ENCODE measurements at places on chromosomes 3 and 15.

GRCh38 chr15:78991476-78991875 lies 46.6 kb upstream of the CTSH start:
- no peak for DNase-seq

- no peak for DNase-seq
Measured at GRCh38 chr3:49535971-49536874, 18.1 kb upstream of the BSN start.

GRCh38 chr15:68933001-68933400 lies 2.7 kb downstream of the SPESP1 start:
- no peak for DNase-seq

DNA sequence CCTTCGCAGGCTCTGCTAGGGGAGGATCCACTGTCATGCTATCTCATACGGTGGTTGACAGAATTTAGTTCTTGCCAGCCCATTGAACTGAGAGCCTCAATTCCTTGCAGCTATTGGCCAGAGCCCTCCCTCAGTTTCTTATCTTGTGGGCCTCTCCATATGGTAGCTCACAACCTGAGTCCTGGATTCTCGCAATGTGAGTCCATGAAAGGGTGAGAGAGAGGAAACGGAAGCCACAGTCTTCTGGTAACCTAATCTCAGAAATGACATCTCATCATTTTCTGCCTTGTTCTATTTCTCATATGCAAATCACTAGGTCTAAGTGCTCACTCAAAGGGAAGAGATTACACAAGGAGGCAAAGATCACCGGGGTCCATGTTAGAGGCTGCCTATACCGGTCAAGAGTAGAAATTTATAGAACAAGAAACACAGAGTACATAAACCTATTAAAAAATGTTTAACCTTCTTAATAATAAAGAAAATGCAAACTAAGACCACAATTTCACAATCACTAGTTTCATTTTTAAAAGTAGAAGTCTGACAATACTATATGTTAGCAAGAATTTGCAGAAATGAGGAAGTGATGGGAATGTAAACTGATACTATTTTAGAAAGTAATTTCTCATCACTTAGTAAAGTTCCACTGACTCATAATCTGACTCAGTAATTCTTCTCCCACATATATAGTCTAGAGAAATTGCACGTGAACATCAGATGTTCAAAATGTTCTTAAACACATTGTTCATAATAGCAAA lies 378.4 kb upstream of the AGTR1 start:
- peak; percentile 15 for DNase-seq

GRCh38 chr15:89088605-89089315 lies 504 bp downstream of the ABHD2 start:
- no peak for DNase-seq

All from AG09319 (cell line).